ENCODE measurements at places on chromosomes 3 and 15. TPM values are rescaled to one million over a fixed set of nuclear protein-coding genes. Genes with fewer than 3 reads are reported as not detected.

ACTRT3 gene
- 3.7 TPM for total RNA-seq

RPL32 gene
- 2,795 TPM for total RNA-seq

GREM1 gene
- 307 TPM for total RNA-seq

PARP15 gene
- total RNA-seq = 0.14 TPM

HYAL1 gene
- 1.6 TPM for total RNA-seq

FILIP1L gene
- 74.7 TPM for total RNA-seq

SLCO3A1 gene
- total RNA-seq = 5.7 TPM
